Hematopoietic multipotent progenitor cell treated with erythropoietin and hydrocortisone succinate and interleukin-3 and kit ligand, for 15 days (in vitro differentiated cells): ENCODE measurements at places on chromosomes 1 and 21.

DNA sequence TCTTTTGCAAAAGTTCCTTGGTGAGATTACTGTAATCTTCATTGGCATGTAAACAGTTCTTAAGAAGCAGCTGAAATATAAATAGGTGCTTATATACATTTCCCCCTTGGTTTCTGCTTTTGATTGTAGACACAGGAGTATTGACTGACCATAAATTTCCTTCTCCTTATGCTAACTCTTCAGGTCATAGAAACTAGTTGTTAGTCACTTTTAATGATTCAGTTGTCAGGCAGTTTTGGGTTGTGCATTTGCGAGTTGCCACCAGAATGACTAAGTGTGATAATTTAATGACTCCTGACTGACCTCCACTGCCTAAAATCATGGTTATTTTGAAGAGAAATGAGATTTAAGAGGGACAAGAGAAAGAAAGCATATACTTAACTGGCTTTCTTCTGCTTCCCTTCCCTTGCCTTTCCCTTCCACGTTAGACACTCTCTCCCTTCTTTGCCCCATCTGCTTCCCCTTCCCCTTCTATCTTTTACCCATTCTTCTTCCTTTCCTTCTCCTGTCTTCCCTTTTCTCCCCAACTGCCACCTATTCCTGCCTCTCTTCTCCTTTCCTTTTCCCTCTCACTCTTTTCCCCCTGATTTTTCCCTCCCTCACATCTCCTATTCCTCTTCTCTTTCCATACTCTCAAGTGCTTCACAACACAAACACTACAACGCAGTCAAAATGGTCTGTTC is 12.3 kb downstream of the ZMPSTE24 start:
- no peak for DNase-seq

- DNase-seq, result no peak
Measured at GRCh38 chr1:220880726-220881506, 1.7 kb downstream of the HLX start.

GRCh38 chr1:70990469-70991253 is 57.0 kb downstream of the PTGER3 start:
- no peak for DNase-seq

DNA sequence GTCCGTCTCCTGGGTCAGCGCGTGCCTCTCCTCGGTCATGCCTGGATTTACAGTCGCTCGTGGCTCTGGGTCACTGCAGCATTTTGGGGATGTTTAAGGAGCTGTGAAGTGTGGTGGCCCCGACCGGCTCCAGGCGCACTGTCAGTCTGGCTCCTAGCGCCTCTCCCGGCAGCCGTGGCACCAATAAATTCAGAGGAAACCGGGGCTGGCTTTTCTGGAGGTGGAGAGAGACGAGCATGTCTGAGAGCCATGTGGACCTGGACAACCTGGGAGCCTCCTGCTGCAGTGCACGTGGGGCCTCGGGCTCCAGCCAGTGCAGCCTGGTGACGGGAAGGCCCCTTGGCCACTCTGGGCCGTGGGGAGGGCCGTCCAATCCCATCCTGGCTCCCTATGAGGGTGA is 17.1 kb downstream of the PLCH2 start:
- no peak for DNase-seq

- no peak for DNase-seq
Measured at GRCh38 chr21:35585878-35586277, 474.4 kb downstream of the SETD4 start.

GRCh38 chr1:183689762-183690204 is 36.7 kb upstream of the APOBEC4 start:
- no peak for DNase-seq

GRCh38 chr1:215793180-215793579 is 226.1 kb downstream of the KCTD3 start:
- no peak for DNase-seq

GRCh38 chr1:212228076-212228475 is 57.1 kb upstream of the PPP2R5A start:
- no peak for DNase-seq

GRCh38 chr1:216485042-216485441 is 61.8 kb upstream of the USH2A start:
- no peak for DNase-seq

- DNase-seq, result no peak
Measured at GRCh38 chr1:66356605-66357004, 177.3 kb upstream of the SGIP1 start.

DNA sequence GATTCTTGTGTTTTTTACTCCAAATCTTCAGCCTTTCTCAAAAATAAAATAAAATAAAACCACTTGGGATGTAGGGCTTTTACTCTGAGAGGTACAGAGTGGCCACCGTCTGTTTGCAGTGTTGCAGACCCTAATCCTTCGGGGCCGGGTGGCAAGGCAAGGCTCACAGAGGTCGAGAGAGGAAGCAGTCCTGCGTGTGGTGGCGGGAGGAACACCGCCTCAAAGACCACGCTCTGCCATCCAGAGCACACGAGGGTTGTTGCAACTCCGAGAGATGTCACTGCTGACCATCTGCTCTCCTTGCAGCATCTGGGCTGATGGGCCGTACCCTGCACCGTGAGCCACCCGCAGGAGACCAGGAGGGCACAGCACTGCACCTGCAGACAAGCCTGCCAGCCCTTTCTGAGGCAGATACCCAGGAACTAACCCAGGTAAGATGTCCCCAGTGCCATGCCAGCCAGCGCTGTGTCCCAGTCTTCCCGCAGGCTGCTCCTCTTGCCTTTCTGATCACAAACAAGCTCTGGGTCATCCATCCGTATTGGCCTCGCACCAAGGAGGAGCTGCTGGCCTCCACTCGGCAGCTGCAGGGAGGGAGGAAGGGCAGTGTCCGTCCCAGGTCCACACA is 31.5 kb downstream of the SNAP47 start:
- no peak for DNase-seq

DNA sequence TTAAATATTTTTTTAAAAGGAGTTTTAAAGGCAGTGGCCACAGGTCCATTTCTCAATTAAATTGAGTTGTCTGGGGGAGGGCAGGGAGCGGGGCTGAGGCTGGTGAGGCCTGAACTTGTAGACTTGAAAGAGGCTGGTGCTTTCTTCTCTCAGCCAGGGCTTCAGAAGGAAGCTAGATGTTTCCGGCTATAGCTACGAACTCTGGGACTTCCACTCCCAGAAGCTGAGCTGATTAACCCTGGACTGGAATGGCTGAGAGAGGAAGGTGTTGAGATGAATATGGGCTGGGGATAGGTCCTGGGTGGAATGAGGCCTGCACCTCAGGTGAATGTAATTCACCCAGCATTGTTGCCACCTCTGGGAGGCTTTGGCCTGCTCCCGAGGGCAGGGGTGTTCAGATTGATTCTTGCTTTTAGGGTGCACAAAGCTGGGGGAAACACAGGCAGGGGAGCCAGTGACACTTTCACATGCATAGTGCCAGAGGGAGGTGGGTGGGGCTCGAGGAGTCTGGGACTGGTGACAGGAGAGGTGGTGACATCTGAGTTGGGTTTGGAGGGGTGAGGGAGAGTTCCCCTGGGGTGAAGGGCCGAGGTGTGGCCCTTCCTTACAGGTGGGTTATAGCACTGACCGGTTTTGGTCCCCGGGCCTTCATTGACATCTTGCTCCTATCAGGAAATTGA is 18.2 kb downstream of the LDLRAP1 start:
- DNase-seq, result no peak

- DNase-seq, result no peak
Measured at GRCh38 chr1:196034080-196034706, 574.0 kb downstream of the KCNT2 start.

DNA sequence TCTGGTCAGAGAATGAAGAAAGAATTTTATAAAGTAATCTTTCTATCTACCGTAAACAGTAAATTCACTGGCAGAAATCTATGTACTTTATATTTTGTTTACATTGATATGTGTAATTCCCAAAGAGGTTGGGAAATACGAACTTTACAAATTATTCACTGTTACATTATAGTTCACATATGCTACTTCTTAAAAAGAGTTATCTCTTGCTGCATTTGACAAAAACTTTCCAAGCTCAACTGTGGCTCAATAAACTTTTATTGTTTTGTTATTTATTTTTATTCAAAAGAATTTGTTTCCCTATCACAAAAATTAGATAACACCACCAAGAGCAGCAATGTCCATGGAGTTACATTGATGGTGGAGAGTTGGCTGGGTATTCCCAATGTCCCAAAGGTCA is 201.2 kb upstream of the TNR start:
- DNase-seq, result no peak

GRCh38 chr1:153775458-153776327 is 486 bp downstream of the SLC27A3 start:
- DNase-seq, result no peak
